ENCODE measurements at places on chromosomes 11 and 22.
A peak's percentile ranks its signal among the peaks of the same experiment; 100 is the strongest.

- no peak for DNase-seq
These were observed 100.3 kb downstream of the GUCY1A2 start for GRCh38 chr11:106917973-106918372.

DNA sequence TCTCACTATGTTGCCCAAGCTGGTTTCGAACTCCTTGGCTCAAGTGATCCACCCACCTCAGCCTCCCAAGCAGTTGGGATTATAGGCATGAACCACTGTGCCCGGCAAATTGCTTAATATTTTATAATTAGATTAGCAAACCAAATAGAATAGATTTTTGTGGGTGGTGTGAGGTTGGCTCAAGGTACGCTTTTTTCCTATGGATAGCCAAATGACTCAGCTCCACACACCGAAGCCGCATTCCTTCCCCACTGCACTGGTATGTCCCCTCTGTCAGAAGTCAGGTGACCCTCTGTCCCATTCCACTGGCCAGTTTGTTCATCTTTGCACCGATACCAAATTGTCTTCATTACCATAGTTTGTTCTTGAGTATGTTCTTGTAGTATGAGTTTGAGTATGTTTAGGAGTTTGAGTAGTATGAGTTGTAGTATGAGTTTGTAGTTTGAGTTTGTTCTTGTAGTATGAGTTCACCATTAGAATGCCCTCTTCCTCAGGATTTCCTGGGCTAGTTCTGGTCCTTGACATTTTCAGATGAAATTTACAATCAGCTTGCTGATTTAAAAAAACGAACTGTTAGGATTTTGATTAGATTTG lies 19.4 kb downstream of the SUSD2 start:
- peak; percentile 95 for DNase-seq

DNA sequence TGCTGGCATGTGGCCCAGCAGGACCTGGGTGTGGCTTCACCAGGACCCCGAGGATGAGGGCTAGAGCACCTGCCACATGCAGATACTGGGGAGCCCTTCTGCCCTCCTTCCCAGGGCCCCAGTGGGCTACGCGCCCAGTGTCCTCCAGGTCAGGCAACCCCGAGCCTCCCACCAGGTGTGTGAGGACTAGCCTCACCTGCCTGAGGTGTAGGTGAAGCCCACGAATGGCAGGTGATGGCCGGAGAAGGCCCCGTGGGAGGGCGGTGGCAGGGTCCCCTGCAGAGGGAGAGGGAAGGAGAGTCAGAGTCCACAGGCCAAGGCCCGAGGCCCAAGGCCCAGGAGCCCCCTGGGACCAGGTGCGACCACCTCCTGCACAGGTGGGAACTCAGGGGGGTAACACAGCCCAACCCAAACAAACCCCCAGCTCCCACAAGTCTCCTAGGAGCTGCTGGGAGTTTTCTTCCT lies 6.5 kb downstream of the CDC42BPG start:
- DNase-seq, result no peak

GRCh38 chr11:128336203-128336602 lies 251.2 kb downstream of the ETS1 start:
- peak; percentile 88 for DNase-seq

- DNase-seq, result no peak
These were observed 34.2 kb upstream of the CACNG2 start for GRCh38 chr22:36737776-36738175.

- peak; percentile 97 for DNase-seq
These were observed 14.6 kb downstream of the NF2 start for GRCh38 chr22:29617922-29618629.

DNA sequence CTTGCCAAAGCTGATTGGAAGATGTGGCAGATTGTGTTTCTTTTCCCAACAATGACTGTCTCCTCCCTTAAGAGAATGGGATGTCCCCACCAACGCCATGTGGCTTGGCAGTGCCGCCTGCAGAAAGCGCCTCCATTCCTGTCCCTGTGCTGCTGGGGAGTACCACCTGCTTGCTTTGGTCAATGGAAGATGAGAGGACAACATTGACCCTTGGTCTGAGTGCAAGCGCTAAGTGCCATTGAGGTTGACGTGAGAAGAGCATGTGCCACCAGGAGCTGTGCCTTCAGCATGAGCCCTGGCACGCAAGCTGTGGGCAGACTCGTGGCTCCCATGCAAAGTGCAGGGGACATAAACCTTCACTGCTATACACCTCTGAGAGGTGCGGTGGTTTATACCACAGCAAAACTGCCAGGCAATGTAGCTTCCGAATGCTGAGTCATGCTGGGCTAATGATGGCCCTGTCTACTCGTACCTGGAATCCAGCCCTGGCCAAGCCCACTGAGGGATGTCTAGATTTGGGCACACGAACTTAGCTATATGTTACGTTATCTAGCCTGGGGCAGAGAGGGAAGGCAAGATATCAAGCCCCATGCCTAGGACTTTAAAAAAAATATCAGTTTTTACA lies 41.9 kb downstream of the MYEOV start:
- peak; percentile 66 for DNase-seq

GRCh38 chr22:20203552-20204201 lies 52.8 kb upstream of the CCDC188 start:
- peak; percentile 38 for DNase-seq

GRCh38 chr11:29263971-29264682 lies 752.7 kb downstream of the KCNA4 start:
- no peak for DNase-seq

GRCh38 chr11:69654660-69655478 lies 13.9 kb downstream of the CCND1 start:
- peak; percentile 81 for DNase-seq

DNA sequence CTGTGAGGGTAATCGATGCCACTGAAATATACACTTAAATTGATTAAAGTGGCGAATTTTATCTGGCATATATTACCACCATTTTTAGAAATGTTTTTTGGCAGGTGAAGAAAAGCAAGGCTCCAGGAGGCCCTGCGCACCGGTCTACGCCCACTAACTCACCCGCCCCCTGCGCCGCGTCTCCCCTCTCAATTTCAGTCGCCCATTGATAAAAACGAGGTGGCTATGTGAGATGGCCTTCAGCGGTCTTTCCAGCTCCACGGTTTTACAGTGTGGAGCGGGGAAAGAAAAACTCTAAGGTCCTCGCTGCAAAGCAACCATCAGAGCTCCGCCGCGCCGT lies 602 bp upstream of the AQP11 start:
- DNase-seq, result no peak

DNA sequence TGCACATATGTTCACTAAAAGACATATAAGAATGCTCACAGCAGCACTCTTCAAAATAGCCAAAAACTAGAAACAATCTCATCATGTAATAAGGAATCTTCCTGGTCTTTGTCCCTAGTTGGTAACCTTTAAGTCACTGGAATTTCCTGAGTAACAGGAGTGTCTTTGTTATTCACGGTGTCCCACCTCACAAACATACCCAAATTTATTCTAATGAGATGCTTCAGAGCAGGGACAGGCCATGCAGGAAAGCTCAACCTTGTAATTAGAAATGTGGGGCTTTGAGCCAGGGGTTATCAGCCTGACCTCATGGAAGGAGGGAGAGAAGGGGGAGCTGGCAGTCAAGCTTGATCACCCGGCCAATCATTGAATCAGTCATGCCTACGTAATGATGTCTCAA lies 40.3 kb upstream of the NFRKB start:
- DNase-seq, result no peak

DNA sequence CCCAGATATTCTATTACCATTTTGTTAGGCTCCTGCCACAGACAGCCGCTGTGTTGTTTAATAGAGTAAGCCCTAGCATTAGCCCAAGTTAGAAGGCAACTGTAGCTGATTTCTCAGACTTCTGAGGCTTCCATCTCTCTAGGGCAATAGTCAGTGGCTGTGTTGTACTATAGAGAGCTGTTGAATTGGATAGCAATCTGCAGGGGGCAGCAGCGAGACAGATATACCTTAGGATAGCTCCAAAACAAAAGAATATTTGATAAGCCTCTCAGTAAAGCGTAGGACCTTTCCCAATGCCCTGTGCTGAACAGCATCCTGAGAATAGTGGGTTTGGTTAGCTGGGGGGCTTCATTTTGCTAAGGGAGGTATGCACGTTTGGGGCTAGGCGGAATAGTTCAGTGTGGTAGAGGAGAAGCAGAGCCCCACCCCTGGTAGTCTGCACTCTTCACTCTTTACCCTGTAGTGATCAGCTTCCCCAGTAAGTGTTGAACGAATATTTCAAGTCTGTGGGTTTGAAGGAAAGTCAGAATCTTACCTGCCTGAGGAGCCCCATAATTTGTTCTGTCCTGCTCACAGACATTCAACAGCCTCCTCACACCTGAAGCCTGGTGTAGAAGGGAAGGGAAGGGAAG lies 515.1 kb downstream of the INSC start:
- DNase-seq, result no peak

- no peak for DNase-seq
These were observed 181.2 kb downstream of the CSNK2A3 start for GRCh38 chr11:11171854-11172253.

DNA sequence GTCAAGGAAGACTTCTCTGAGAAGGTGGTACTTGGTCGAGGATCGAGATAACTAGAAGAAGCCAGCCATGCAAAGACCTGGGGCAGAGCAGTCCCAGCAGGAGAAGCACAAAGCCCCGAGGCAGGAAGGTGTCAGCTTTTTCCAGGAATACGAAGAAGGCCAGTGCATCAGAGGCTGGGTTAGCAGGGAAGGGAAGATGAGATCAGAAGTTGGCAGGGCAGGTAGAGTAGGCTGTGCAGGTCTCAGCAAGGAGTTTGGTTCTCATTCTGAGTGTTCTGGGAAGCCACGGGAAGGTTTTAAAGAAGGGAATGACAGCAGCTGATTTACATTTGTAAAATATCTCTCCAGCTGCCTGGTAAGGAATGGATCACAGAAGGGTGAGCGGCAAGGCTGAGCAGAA lies 111.3 kb downstream of the TENM4 start:
- DNase-seq, result no peak

DNA sequence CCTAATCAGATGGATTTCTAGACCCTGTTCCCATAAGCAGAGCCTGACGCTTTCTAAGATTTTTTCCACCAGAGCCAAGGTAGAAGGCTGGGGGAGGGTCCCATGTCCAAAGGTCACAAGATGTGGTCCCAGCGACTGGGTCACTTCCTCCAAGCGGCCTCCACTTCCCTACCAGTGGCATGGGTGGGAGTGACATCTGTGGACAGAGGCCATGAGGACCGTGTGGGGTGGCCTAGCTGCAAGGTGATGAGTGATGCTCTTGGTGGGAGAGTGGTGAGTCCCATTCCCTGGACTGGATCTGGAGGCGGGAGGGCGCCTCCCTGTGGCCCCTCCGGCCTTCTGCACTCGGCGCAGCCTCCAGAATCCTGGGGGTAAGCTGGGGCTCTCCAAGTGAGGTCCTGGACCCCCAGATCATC lies 32.4 kb upstream of the PRR5 start:
- no peak for DNase-seq

DNA sequence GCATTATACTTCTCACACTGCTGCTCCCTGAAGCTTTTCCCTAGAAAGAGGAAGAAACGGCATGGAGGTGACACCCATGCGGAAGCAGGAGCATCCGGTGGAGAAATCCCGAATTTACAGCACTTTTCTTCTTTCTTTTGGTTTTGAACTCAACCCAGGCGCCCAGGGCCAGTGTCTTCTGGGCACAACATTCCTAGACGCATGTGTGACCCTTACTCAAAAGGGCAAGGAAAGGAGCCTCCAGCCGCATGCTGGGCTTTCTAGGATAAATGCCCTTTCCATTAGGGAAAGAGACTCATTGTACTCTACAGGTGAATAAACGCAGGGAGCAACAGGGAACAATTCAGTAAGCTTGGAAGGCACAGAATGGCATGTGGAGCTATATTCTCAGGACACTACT lies 19.5 kb downstream of the ADAMTS8 start:
- no peak for DNase-seq

GRCh38 chr11:117863383-117863782 lies 13.1 kb downstream of the FXYD6 start:
- no peak for DNase-seq

DNA sequence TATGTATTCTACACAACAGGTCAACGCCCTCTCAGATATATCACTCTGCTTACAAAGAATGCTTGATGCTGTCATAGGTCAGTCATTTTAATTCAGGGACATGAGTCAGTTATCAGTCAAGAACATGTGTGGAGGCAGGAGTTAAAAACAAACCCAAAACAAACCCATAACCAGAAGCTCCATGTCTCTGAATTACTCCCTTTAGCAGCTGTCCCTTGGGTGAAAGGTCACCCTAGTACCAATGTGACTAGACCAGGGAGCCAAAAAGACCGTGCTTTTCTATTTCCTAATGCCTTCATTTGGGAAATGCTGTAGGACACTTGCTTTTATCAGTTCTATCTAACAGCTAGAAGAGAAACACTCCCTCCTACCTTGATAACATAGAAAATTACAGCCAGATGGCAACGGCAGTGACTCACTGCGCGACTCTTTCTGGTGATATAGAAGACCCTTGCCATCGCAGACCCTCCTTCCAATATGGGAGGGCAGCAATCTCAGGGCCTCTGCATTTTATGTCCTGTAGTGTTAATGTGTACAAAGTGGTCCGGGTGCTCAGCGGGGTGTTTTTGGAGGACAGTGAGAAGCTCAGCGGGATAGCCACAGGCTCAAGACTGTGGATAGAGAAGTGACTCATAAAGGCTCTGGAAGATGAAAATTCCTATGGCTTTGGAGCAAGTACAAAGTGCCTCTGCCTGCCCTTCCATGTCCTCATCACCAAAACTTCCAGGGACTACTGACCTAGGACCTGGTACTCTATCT lies 24.8 kb downstream of the APOL5 start:
- peak; percentile 27 for DNase-seq

GRCh38 chr11:15971215-15971546 lies 385.2 kb downstream of the SOX6 start:
- no peak for DNase-seq

GRCh38 chr11:73652046-73652730 lies 5.8 kb downstream of the PLEKHB1 start:
- no peak for DNase-seq

DNA sequence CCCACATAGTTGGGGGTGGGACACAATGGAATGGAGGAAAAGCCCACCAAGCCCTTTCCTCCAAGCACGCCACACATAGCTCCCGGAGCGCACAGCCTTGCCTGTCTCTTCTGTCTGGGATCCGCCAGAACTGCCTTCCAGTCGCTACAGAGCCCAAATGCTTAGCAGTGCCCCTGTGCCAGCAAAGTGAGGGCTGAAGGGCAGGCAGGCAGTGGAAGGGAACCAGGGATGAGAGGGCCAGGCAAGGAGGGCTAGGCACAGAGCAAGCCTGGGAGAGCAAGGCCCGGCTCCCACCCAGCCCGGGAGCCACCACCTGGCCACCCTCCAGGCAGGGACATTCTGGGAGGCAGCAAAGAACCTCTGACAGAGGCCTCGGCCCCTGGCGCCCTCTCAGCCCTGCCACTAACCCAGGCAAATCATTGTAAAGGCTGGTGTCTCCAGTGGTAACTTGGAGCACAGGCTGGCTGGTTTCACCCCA lies 32.5 kb downstream of the PPP2R1B start:
- no peak for DNase-seq

GRCh38 chr11:47244448-47245350 lies 3.9 kb downstream of the ACP2 start:
- DNase-seq, result no peak

All from PC-9 (cell line).